ENCODE measurements at places on chromosomes 1 and 21.

- no peak for DNase-seq
These were observed 388.5 kb downstream of the PLPP3 start for GRCh38 chr1:56190806-56191365.

DNA sequence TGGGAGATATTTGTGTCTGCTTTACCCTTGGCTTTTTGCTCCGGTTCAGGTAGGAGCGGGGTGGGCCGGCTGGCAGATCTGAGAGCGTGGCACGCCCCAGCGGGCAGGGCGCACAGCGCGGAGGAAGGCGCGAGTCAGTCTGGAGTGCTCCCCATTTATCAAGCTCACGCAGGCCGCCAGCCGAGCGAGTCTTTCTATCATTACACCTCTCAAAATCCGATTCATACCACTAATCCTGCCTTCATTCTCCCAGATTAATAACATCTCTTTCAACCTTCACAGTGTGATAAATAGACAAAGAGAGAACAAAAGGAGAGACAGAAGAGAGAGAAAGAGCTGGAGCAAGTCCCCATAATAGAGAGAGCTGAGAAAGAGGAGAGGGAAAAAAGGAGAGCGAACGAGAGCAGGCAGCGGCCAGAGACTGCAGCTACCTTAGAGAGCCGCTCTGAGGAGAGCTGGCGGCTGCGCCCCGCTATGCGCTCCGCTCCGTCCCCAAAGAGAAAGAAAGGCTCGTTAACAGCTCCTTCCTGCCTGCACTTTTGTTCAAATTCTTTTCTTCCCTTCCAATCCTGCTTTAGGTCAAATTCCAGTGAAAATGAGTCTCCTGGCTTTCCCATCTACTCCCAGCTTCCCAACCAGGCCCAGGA lies 48.0 kb downstream of the DMAP1 start:
- DNase-seq: no peak

- DNase-seq: no peak
These were observed 73.6 kb downstream of the TBX15 start for GRCh38 chr1:118914379-118915161.

DNA sequence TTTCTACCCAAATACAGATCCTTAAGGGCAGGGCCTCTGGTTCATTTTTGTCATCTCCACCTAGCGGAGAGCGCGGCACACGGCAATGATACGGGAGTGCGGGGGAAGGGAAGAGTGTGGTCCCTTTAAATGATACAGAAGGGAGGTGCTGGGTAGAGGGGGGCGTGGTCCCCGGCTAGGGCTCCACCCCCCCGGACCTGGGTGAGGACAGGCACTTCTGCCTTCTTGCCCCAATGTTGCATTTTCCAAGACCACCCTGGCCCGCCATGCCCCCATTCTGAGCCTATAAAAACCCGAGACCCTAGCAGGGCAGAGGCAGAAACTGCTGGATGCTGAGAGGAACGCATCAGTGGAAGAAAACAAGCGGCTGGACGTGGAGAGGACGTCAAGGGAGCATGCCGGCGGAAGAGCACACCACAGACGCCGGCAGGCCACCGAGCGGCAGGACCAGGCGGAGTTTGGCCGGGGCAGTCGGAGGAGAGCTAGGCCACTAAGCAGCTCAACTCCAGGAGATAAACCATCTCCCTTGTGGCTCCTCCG lies 30.0 kb downstream of the LRRC3 start:
- no peak for DNase-seq

DNA sequence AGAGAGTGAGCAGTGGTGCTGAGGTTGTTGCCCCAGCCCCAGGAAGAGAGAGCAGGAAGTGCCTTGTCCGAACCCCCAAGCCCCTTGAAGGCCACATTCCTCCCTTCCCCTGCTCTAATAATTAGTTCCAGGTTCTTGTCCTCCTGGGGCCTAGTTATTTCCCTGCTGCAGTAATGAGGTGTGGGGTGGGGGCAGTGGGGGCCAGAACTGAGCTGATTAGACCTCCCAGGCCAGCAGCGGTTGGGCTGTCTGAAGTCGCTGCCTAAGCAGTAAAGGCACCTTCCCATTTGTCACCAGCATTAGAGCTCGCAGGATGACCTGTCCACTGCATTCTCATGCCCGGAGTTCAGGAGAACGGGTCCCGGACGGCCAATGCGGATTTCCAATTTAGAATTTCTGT lies 186.5 kb upstream of the CSF3R start:
- no peak for DNase-seq

GRCh38 chr1:16521288-16521583 lies 7.2 kb upstream of the RNU1-1 start:
- DNase-seq: no peak

DNA sequence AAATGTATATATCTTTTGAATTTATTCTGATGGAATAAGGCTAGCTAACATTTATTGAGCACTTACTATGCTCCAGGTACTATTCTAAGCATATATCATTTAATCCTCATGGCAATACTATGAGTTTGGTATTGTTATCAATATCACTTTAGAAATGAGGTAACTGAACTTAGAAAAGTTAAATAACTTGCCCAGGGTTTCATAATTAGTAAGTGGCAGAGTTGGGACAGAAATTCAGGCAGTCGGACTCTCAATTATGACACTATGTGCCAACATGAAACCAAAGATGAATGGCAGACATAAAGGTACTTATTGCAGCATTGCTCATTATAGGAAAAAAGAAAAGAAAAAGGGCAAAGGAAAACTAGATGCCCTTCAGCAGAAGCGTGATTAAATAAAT lies 48.2 kb downstream of the RAB3GAP2 start:
- DNase-seq: no peak

DNA sequence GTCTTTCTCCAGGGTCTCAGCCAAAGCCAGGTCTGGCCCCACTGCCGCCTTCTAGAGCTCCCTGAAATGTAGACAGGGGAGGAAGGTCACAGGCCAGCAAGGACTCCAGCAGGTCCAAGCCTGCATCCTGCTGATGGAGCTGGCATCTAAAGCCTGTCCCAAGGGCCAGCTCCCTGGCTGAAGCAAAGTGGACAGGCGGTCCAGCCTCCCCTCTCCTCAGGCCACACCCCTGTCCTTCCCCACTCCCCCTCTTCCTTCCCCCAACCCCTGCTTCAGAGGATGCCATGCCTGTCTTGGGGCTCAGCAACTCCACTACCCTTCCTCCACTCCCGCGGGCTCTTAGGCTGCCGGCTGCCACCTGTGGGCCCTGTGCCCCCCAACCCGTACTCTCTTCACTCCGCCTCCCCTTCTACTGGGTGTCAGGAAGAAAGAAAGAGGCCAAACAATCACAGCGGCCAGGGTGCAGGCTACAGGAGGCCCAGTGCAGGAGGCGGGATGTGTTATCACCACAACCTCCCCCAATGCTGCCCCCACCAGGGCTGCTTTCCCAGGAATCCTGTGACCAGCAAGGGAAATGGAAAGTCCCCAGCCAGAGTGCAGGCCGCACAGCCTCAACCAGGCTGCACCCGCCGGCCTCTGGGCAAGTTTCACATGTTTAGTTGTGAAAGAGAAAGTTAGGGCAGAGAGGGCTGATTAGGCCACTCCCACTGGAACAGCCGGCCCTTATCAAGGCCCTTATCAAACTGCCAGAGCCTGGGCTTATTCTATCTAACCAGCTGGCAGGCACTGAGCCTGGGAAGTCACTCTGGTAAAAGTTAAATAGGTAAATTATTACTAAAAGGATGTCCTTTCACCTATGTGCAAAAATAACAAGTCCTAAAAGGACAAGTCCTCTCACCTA lies 34.1 kb downstream of the ACOT7 start:
- DNase-seq: peak; percentile 38

DNA sequence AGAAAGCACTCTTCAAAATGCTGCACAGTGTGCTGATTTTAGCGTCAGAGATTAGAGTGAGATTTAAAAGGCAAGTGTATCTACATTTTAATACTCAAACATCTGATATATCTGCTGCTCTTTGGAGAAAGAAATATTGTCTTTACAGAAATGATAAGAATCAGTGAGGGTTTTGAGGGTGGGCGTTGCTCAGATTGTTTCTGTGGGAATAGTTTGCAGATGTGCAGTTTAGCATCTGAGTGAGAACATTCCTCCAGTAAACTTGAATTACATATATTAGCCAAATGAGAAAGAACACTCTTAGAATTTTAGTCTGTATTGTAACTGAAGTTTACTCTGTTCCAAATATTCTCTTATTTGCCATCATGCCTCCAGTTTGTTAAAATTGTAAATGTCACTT lies 549.2 kb downstream of the NEGR1 start:
- DNase-seq: no peak

GRCh38 chr1:181430015-181430885 lies 53.1 kb upstream of the CACNA1E start:
- no peak for DNase-seq

GRCh38 chr1:27598295-27598687 lies 5.7 kb downstream of the AHDC1 start:
- no peak for DNase-seq

DNA sequence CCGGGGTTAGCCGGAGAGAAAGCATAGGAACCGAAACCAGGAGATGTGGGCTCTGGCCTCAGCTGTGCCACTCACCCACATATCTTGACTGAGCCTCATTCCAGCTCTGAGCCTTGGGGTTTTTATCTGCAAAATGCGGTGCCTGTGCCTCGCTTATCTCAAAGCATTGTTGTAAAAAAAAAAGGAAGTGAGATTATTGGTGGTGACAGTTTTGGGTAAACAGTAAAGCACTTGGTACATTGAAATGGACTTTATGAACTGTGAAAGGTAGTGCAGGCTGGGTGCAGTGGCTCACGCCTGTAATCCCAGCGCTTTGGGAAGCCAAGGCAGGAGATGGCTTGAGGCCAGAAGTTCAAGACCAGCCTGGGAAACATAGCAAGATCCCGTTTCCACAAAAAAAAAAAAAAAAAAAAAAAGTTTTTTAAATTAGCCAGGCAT lies 3.8 kb downstream of the PTAFR start:
- DNase-seq: no peak

GRCh38 chr21:46131588-46131837 lies 23.9 kb downstream of the FTCD start:
- no peak for DNase-seq

- DNase-seq: no peak
These were observed 27.7 kb downstream of the TNFRSF9 start for GRCh38 chr1:7912743-7913557.

DNA sequence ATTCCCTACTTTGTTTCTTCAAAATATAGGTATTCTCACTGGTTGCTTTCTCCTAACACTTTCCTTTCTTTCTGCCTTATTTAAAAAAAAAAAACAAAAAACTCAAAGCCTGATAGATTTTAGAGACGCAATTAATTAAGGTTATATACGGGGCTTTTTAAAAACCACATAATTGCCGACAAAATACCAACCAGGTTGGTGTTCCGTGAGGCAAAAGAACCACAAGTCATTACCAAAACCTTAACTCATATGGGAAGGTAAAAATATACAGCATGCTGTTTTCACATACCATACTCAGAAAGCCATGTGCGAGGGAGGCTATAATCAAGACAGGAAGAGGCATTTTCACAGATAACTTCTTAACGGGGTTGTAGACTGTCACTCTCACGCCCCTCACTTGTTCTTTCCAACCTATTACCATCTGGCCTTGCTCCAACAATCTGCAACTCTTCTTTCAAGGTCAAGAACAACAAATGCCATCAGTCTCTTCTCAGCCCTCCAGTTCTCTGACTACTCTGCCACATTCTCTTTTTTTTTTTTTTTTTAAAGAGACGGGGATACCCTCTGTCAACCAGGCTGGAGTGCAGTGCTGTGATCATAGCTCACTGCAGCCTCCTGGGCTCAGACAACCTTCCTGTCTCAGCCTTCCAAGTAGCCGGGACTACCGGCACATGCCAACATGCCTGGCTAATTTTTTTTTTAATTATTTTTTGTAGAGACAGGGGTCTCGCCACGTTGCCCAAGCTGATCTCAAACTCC lies 102.6 kb downstream of the APP start:
- DNase-seq: no peak

DNA sequence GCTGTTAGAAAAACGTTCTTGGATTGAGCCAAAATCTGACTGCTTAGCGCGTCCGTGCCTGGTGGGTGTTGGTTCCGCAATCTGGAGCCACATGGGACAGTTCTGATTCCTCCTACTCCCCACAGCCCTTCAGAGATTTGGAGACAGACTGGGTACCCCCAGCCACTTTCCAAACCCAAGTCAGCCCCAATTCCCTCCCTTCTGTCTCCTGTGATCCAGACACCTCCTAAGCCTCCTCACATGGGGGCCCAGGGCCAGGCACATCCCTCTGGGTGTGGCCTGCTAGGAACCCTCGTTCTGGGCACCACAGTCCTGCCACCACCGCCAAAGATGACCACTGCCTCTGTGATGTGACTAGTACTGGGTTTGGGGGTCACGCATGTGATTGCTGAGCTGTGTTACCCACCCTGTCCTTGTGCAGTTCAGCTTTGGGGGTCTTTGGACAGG lies 4.8 kb downstream of the PLA2G5 start:
- no peak for DNase-seq

- no peak for DNase-seq
These were observed 24.5 kb upstream of the SLC1A7 start for GRCh38 chr1:53166912-53167311.

DNA sequence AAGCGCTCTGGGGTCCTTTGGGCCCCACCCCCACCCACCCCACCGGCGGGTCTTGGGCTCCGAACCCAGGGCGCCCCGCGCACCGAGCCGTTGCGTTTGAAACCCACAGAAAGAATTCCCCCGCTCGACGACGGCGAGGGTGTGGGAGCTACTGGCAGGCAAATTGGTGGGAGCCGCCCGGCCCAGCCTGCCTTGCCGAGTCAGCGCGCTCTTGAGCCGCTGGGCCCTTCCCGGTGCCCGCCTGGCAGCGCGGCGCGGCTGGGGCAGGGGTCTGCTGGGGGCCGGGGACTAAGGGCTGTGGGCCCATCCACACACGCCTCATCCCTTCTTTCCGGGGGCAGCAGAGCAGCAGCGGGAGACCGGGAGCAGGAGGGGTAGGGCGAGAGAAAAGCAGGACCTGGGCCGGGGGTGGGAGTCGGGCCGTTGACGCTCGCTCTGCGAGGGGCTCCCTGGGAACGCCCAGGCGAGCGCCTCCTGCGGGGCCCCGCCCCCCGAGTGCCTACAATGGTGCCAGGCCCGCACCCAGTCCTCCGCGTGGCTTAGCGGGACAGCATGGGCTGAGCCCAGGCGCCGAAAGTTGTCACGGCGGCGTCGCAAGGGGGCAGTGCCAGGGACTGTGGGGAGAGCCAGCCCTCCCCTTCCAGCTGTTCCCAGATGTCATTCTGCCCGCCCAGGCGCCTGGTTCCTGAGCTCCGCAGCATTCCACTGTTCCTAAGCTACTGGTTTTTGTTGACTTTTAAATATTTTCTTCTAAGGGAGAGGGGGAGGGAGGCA lies at the start of gene C1orf94:
C1orf94 (plus strand) TSS at position 78 of the 774 bp plus-strand sequence. CDS start 883 bp downstream, outside the sequence.
- DNase-seq: no peak

DNA sequence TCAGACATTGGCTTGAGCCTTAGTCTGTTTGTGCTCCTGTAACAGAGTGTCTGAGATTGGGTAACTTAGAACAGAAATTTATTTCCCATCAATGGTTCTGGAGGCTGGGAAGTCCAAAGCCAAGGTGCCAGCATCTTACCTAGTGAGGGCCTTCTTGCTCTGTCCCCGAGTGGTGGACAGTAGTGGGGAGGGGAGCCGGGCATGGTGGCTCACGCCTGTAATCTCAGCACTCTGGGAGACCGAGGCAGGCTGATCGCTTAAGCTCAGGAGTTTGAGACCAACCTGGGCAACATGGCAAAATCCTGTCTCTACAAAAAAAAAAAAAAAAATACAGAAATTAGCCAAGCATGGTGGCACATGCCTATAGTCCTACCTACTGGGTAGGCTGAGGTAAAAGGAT lies 336.5 kb upstream of the VAMP3 start:
- DNase-seq: no peak

- no peak for DNase-seq
These were observed 43.4 kb downstream of the PTGS2 start for GRCh38 chr1:186636786-186637185.
